Mammary epithelial cell (primary cell): ENCODE measurements at places on chromosomes 5 and 9.

DNA sequence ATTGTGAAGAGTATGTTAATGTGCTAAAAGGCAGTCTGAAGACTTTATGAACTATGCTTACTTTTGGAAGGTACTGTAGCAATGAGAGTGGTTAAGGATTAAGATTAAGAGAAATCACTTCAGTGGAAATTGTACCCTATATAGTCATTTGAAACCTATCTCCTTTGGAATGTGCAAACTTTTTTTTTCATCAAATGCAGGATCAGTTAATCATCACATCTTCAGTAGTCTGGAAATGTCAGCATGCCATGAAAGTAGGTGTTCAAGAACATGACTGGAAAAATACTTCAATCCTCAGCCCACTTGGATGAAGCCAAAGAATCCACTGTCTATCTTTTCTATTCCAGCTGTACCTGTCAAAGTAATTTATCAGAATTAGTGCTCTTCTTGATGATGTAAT is 157.8 kb upstream of the TMEM161B start:
- no peak for DNase-seq

- peak; percentile 31 for DNase-seq
Measured at GRCh38 chr9:131960851-131961495, 118.7 kb downstream of the MED27 start.

DNA sequence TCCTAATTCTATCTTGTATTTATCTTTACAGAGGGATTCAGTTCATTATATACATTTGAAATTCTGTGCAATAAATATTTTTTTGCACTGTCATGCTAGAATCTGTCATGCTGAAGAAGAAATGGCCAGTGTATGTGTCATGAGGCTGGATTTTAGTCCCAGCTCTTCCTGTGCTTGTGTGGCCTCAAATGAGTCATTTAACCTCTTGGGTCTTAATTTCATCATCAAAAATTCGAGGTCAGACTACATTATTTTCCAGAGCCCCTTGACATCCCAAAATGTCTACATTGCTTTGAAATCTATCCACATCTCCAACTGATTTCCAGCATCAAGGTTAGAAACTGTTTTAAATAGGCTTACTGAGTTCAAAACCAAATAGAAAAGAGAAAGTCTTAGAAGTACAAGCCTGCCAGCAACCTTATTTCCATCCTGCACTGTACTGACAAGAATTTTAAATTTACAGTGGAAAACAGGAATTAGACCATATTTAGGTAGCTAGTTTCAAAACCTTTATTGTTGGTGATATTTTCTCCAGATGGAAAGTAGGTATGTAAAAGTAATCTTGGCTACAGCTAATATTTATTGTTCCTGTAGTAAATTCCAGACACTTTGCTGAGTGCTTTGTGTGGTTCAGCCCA is 96.7 kb upstream of the MAMDC2 start:
- DNase-seq: peak; percentile 69

- DNase-seq: no peak
Measured at GRCh38 chr5:96245140-96246091, 187.6 kb downstream of the PCSK1 start.

DNA sequence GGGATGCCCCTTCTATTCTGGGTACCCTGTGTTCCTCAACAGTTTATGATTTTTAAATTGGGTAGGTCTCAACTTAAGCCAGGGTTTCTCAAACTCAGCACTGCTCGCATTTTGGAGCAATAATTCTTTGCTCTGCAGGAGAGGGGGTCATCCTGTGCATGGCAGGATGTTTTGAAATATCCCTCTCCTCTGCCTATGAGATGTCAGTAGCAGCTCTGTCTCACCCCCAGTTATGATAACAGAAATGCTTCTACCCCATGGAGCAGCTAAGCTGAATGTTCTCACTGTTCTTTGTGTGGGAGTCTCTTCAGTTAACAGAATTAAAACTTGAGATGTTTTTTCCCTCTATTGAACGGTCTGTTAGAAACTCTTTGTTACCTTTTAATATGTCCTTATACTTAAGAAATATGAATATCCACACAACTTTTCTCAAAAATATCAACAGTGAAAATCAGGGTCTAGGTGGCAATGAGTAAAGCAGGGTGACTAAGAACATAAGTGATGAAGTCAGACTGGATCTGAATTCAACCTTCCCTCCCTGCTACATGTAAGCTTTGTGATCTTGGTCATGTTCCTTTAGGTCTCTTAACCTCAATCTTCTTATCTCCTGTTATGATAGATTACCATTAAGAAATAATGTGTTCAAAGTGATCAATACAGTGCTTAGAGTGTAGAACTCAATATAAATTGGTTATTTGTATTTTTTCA is 89.0 kb downstream of the CAMK4 start:
- peak; percentile 3 for DNase-seq
